ENCODE measurements at places on chromosomes 2 and 18.

- DNase-seq, result no peak
Measured at GRCh38 chr2:152223977-152224376, 48.4 kb upstream of the STAM2 start.

DNA sequence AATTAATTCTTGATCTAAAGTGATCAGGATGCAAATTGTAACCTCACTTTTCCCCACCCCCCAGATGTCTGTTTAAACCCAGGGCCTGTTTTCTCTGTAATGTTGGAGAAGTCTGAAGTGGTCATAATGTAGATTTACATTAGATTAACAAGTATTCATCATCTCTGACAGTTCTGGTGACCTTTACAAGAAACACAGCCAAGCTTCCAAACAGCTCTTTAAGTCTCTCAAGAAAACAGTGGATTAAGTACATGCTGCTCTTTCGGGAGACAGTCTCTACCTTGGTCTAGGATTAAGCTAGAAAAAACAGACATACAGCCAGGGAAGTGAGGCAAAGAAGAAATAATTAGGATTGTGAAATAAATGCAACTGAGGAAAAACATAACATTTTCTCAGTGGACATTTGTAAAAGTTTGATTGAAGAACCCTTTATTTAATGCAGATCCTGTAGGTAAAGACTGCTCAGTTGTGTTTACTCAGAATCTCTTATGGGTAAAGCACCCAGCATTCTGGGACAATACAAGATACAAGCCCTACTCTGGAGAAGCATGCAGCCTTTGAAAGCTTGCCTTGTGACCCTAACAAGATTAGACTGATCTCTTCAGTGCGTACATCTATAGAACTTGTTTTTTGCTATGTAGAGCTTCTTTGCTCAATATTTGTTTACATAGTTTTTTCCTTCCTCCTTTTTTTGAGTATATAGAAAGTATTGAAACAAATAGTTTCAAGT lies 203.9 kb downstream of the PHLPP1 start:
- peak; percentile 54 for DNase-seq

DNA sequence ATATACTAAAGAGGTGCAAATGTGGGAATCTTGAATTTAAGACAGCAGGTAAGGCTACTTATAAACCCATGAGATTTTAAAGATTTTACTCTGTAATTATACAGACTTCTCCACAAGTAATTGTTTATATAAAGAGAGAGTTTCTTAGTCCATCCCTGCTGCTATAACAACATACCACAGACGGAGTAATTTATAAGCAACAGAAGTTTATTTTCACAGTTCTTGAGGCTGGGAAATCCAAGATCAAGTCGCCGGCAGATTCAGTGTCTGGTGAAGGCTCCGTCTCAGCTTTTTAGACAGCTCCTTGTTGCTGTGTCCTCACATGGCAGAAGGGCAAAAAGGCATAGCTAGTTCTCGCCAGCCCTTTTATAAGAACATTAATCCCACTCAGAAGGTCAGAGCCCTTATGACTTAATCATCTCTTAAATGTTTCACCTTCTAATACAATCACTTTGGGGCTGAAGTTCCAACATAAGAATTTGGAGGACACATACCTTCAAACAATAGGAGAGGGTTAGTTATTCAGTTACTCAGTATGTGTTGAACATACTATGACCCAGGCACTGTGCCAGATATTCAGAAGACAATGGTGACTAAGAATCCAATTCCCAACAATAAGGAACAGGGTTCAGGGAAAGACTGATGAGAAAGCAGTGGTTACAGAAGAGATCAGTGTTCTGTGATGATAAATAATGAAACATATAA lies 466.0 kb downstream of the RIT2 start:
- no peak for DNase-seq

- DNase-seq, result peak; percentile 57
Measured at GRCh38 chr2:48471048-48471474, 58.9 kb upstream of the STON1 start.

- no peak for DNase-seq
Measured at GRCh38 chr18:3172097-3172496, 47.7 kb downstream of the MYOM1 start.

DNA sequence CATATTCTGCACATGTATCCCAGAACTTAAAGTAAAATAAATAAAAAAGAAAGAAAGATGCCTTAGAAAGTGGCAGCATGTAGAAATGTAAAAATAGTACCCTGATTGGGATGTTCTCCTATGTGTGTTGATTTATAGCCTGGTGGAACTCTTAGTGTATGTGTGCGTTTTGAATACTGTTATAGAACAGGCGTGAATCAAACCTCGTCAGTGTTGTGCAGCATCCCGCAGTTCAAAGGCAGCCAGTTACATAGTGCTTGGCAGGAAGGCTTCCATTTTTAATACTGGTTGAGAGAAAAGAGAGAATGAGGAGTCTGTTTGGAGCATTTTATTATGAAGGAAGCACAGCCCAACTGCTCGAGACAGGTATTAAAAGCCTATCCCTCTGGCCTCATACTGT lies 49.4 kb downstream of the TANC1 start:
- no peak for DNase-seq

- DNase-seq, result no peak
Measured at GRCh38 chr18:6341303-6341702, 73.4 kb downstream of the L3MBTL4 start.

DNA sequence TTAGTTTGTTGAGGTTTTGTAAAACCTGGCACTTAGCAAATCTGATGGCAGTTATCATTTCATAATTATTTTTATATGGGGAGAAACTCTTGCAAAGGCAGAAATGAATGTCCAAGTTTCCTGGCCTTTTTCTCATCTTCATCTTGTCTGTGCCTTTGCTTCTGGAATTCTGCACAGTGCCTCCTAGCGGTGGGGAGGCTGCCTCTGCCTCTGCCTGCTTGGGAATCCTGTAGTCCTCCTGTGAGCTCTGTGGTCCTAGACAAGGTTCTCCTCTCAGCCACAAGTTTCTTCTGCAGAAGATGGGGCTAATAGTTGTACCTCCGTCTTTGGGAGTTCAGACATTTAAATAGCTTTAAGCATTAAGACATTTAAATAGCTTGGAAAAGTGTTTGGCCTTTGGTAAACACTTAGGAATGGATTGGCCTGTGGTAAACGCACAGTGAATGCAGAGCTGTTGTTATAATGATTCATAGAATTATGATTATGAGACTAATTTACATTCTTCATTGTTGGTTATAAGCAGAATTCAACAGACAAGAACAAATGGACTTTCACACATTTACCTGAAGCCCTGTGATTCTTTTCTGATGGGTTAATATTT lies 101.2 kb downstream of the ZNF236 start:
- no peak for DNase-seq

- no peak for DNase-seq
Measured at GRCh38 chr2:158923180-158923594, 45.3 kb upstream of the TANC1 start.

DNA sequence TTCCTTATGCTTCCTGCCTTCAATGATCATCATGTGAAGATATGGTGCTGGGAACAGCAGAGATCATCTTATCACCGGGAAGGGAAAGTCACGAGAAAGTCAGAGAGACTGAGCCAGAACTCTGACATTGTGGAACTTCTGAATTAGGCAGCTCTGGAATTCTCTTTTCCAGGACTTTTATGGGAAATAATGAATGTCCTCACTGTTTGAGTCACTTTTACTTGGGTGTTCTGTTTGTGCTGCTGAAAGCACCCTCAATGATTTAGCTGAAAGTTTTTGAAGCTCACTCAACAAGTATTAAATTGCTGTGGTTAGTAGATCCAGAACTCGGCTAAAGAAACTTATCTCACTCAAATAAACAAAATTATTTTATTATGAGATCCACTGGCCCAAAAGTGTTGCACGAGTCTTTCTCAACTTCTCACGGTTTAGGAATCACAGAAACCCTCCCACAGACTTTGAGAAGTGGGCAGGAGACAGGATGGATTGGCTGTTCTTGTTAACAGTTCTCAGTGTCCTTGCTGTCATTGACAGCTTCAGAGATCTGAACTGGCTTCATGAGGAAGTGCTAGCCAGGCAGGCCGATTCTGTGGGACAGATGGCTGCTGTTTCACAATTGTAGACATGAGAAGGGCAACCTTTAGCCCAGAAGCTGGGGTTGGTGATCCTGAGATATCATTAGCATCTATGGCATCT lies 26.4 kb upstream of the ATRAID start:
- no peak for DNase-seq

DNA sequence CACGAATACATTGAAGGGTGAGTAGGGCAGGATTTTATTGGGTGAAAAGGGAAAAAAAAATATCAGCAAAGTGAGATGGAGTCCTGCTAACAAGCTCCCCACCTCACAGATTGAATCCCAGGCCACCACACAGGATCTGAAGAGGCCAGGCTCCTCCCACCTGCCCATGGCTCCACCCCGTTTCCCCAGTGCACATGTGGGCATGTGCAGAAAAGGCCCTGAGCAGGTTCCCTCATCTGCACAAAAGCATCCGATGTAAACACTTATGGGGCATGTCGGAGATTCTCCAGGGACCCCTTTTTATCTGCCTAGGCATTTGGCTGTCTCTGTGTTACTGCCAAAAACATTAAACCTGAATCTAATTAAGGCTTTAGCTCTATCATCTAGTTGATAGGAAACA lies 35.2 kb downstream of the SKA1 start:
- no peak for DNase-seq

GRCh38 chr2:233225230-233226068 lies 26.0 kb upstream of the ATG16L1 start:
- no peak for DNase-seq

DNA sequence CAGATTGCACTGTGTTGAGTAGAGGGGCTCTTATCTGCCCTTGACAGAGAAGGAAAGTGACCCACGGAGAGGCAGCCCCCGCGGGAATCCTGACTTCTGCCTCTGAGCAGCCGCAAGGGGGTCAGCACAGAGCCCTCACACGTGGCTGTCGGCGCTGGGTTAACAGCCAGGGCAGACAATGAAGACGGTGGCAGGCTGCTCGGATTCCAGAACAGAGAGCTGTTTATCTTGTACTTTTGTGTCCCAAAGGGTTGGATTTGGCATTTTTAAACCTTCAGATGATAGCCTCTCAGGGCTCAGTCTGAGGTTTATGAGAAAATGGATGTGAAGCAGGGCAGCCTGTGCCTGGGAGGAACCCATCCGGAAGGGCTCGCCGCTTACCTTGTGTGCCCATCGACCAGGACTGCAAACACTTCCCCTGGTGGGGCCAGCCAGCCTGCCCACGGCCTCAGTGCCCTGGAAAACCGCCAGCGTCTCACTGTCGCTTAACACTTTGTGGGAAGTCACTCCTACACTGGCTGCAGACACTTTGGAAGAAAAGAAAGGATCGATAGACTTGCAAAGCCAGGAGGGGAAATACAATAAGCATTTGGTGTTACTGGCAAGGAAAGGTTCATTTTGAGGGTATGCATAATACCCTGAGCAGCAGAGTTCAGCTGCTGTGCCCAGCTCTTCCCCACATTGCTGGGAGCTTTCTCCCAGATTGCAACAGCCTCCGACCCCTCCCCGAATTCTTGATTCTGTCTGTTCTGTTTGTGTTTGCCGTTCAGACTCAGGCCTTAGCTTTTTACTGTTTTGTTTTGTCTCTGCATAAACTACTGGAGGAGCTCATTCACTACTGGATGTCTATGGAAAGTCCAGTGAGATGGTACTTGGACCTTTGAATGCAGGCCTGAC lies 325.3 kb upstream of the MYT1L start:
- peak; percentile 51 for DNase-seq

- no peak for DNase-seq
Measured at GRCh38 chr18:22193466-22193865, 24.1 kb downstream of the GATA6 start.

DNA sequence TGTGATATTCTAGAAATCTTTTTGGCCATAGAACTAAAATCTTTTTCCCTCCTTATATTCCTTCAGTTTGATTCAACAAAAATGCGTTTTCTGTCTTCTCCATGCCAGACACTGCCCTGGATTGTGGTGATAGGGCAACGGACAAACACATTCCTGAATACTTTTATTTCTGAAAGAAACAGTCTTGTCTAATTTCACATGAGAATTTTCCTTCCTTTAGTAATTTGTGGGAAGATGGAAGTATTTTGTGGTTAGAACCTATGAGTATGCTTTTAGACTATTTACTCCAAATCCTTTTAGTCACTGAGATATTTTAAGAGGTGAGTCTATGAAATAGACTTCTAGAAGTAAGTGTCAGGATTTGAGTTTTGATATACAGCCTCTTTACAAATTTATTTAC lies 49.6 kb downstream of the COL5A2 start:
- no peak for DNase-seq

DNA sequence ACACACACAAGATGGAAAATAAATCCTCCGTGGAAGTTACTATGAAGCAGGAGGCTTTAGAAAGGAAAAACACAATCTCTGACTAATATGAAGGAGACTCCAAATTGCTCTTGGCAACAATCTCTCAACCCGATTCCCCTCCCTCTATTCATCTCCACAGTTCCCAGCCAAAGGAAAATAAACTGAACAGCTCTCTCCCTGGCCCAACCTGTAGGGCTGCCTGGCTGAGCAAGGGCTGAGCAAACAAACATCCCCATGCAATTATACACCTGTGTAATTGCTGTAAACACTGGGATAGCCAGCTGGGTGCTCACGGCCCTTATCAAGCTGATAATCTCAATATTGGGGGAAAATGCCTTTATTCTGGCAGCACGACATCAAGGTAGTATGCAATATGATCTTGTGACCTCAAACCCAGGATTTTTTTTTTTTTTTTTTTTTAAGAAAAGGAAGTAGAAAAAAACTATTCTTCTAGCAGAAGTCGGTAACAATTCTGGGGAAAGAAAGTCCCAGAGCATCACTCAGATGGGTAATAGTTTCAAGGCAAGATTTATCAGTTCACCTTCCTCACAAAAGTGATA lies 203.3 kb upstream of the SMAD2 start:
- no peak for DNase-seq

- no peak for DNase-seq
Measured at GRCh38 chr18:67896451-67896850, 379.9 kb upstream of the DSEL start.

DNA sequence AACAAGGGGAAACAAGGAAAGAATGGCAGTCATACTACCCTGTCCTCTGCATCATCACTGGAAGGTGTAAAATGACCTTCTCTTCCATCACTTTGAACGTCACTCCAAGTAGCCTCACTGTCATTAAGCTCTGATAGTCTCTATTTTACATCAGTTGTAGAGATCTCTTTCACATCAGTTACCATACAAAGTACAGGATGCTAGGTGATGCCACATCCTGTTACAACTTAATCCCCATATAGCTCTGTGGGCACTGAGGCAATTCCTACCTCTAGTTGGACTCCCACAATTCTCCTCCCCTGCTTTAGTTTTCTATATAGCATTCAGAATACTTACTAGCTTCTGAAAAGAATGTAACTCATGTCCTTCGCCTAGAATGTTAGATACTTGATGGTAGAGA lies 55.1 kb upstream of the TTC27 start:
- DNase-seq, result no peak

GRCh38 chr2:150924878-150925277 lies 336.8 kb downstream of the RBM43 start:
- no peak for DNase-seq

GRCh38 chr2:233360771-233361176 lies 6.5 kb downstream of the DGKD start:
- DNase-seq, result no peak

- DNase-seq, result no peak
Measured at GRCh38 chr2:38176619-38177021, 100.7 kb upstream of the CYP1B1 start.

- no peak for DNase-seq
Measured at GRCh38 chr2:24855726-24856125, 62.5 kb downstream of the CENPO start.

- no peak for DNase-seq
Measured at GRCh38 chr2:127377262-127377661, 10.5 kb downstream of the MAP3K2 start.
